Renal pelvis (tissue), 12 donors: ENCODE measurements at places on chromosomes 4 and X.
A peak's percentile ranks its signal among the peaks of the same experiment; 100 is the strongest.

DNA sequence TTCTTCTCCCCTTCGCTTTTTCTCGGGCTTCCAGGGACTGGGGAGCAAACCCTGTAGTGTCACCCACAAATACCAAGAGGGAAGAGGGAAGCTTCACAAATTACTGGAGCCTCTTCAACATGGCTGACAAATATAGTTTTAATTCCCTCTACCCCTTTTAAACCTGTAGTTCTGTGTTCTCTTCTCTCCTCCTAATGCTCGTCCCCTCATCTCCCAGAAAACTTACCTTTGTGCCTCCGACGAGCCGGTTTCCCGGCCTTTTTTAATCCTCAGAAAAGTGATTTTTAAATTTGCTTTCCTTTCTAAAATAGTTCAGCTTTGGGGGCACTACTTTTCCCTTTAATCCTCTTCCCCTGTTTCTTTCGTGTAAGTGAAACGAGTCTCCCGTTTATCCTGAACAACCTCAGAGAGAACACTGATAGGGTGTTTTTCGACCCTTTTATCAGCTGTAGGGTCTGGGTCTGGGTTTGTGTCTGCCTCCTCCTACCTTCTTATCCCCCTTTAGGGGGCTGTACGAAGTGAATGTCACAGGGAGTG lies 408 bp downstream of the TET2 start:
- no peak for DNase-seq

DNA sequence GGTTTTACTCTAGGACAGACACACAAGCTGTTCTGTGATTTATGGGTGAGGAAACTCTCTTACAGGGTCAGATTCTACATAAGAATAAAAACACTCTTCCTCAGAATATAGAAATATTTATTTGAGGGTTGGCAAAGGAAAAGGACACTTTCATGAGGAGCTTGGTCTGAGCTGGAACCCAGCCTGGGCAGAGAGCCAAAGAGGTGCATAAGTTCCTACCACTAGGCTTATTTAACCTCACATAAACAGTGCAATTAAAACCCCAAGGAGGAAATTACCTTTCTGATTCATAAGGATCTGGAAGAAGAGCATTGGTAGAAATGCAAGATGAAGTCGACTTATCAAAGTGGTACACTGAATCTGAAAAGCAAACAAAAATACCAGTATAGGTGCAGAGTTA lies 32.9 kb downstream of the SETD7 start:
- no peak for DNase-seq

- no peak for DNase-seq
Observed at GRCh38 chrX:1336948-1337779, 579 bp downstream of the IL3RA start.

- DNase-seq, result no peak
Observed at GRCh38 chrX:143664302-143664701, 28.4 kb upstream of the SLITRK4 start.

DNA sequence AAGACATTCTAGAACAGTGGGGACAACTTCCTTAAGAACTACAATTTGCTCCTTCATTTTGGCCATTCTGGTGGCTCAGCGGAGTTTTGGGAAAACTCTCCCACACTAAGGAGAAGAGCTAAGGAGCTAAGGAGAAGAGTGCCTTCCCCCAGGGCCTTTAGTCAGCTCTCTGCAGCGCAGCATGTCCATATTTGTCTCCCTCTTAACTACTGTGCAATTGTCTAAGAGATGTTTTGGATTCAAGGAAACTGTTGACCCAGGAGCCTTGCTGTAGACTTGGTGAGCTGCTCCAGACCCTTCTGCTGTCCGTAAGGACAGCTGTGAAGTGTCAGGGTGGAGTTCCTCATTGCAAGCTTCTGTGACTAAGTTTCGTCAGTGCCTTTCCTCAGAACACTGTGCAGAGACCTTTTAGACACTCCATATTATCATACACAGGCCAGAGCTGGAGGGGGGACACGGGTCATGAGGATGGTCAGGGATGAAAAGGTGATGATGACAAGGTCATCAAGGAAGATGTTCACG lies 179.0 kb downstream of the NHS start:
- no peak for DNase-seq

GRCh38 chrX:68762766-68763165 lies 66.1 kb upstream of the EFNB1 start:
- no peak for DNase-seq

DNA sequence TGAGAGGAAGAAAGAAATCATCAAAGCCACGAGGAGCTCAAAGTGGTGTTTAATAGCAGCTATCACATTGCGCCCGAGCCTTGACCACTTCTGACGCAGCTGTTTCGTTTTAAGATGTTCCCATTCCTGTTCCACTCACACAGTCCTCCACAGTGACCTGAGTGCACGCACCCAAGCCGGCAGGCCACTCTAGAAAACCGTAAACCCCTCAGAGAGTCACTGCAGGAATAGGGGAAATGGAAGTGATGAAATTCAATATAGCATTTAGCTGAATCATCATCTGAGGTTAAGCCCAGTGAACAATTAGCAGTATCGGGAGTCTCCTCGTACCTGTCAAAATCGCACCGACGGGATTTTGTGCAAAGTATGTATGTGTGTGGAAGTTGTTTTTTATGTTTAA lies 17.9 kb upstream of the HAND2 start:
- no peak for DNase-seq

DNA sequence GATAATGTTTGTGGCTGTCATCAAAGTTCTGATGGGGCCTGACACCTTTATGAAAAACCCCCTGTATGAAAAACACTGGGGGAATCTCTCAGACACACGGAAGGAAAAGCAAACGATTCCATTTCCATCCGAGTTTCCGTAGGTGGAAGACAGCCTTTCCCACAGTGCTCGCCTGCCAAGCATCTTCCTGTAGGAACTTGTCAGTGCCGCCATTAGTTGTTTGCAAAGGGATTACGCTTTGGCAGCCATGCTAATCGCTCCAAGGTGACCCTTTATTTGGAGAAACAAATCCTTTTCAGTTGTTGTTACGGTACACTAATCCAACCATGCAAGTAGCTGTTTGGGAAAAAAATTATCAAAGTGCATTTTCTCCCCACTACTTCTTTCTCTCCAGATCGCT lies 44.4 kb upstream of the STOX2 start:
- DNase-seq, result no peak

GRCh38 chr4:17769406-17770174 lies 11.8 kb downstream of the FAM184B start:
- DNase-seq, result no peak

- no peak for DNase-seq
Observed at GRCh38 chr4:124035364-124036041, 638.9 kb downstream of the SPRY1 start.

DNA sequence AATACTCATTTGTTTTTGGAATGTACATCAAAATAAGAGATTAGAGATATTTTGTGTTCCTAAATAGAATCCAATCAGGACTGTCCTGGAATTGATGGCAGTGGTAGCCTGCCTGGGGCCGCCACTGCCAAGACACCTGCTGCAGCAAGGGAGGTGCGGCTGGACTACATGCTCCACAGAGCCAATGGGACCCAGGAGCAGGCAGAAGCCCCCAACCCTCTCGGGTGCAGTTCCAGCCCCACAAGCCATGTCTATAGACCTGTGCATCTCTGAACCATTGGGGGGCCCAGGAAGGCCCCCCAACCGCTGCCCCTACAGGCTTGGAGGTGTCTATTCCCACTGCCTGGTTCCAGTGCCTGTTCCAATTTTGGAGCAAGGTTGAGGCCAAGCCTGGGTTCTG lies 1524.3 kb downstream of the PCDH18 start:
- DNase-seq, result no peak

DNA sequence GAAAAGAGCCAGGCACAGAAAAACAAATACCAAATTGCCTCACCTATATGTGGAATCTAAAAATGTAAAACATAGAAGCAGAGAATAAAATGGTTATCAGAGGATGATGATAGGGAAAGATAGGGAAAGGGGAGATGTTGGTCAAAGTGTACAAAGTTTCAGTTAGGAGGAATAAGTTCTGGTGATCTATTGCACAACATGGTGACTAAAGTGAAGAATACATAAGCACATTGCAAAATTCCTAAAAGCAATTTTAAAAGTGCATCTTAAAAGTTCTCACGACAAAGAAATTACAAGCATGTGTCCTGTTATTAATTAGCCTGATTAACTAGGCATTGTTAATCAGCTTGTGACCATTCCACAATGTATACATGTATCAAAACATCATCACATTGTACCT lies 136.0 kb downstream of the GABRG1 start:
- no peak for DNase-seq

- no peak for DNase-seq
Observed at GRCh38 chr4:124948976-124949597, 236.6 kb upstream of the ANKRD50 start.

- DNase-seq, result no peak
Observed at GRCh38 chr4:2765832-2766526, 9.8 kb upstream of the TNIP2 start.

DNA sequence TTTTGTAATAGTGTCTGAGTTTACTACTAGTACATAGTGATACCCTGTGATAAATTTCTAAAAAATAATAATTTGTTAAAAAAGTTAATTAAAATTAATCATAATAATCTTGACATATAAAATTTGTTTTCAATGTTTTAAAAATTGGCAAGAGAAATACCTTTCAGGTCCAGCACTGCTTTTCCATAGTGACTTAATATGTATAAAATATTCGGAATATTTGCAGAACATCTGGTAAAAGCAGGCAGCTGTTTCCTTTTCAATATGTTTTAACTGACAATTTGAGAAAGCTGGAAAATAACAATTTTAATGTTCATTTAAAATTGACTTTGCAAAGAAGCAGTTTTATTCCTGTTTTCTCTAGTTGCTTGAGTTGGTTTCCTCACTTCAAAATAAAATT lies 17.6 kb upstream of the GK2 start:
- no peak for DNase-seq

DNA sequence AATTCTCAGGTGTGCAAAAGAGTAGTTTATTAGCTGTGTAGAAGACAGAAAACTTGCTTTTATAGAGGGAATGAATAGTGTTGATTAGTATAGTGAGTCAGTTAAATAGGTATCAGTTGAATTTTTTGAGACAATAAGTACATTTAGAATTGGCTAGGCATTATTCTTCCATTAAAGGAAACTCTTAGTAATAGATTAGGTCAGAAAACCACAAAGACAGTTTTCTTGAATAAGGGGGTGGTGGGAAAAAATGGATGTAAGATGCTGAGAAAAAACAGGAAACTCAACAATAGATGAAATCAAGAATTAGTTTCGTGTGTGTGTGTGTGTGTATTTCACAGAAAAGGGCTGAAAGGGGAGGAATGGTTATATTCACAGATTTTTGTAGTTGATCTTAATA lies 16.8 kb downstream of the CD38 start:
- no peak for DNase-seq

DNA sequence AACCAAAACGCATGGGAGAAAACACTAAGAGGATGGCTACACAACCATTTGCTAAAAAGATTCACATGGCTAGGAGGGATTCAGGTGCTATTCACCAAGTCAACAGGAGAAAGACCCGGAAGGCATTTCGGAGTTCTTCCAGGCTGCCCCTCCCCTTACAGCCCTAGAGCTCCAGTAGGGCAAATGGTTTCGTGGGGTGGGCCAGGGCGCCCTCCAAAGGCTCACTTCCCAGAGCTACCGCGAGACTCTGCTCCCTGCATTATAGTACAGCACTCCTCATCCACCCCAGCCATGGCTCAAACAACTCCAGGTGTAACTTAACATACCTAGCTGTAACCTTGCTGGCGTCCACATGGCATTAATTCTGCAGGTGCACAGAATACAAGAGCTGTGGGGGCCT lies 179.7 kb downstream of the SLC39A8 start:
- no peak for DNase-seq

DNA sequence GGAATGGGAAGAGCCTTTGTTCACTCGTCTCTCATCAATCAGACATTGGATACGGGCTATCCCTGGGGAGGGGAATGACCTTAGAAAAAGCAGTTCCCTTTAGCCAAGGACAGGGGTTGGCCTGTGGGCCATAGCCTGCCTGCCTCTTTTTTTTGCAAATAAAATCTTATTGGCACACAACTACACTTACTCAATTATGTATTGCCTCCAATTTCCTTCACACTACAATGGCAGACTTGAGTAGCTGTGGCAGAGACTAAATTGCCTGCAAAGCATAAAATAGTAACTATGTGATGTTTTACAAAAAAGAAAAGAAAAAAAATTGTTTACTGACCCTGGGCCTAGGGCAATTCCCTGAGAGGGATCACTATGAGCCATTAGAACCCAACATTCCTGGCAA lies 23.4 kb downstream of the PPP1R2C start:
- no peak for DNase-seq

- no peak for DNase-seq
Observed at GRCh38 chrX:106284431-106285025, 116.4 kb downstream of the PWWP3B start.

- no peak for DNase-seq
Observed at GRCh38 chr4:63049726-63050125, 1359.5 kb downstream of the TECRL start.

DNA sequence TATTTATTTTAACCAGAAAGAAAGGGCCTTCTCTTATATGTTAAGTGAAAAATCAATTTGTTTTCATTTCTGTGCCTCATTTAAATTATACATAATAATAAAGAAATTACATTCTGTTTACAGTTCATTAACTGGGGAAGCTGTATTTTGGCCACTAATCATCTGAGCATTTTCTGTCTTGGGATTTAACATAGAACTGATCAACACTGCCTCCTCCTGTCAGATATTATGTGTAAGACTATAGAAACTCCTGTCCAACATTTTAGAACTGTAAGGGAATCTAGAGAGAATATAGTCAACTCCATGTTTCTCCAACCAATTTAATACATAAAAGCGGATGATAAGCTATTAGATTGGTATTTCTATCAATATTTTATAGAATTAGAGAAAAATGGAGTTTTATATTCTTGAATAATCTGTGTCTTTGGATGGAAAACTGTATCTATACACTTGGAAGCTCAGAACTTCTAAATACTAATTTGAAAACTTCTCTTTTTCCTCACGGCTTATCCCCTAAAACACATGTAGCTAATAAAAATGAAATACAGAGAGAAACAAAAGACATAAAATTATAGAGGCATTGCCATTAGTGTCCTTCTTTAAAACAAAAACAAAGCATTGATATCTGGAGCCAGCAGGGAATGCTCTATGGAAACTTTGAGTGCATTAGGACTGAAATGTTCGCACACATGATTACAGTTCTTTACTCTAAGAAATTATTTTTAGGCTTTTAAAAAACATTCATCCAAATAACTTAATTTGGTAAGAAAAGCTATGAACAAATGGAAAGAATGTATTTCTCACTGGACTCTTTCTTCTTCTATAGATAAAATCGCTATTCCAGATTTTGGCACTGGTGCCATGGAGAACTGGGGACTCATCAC lies 33.1 kb downstream of the ENPEP start:
- DNase-seq, result peak; percentile 56

DNA sequence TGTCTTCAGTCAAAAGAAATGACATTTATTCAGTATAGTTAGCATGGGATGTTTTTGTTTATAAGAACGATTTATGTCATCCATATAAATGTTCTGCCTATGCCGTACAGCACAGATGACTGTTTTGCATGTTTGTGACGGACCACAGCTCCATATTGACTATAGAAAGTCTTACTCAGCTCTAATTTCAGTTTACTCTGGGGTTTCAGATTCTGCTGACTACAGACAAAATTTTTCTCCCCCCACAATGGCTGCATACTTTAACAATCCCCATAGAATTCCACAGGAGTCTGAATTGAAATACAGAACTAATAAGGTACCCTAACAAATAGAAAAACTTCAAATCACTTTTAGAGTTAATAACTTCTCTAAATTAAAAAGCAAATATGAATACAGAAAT lies 191.0 kb downstream of the SCFD2 start:
- no peak for DNase-seq

GRCh38 chrX:139762400-139763183 lies 54.6 kb upstream of the MCF2 start:
- no peak for DNase-seq

- DNase-seq, result no peak
Observed at GRCh38 chr4:174628191-174628590, 105.9 kb upstream of the HPGD start.

- no peak for DNase-seq
Observed at GRCh38 chr4:152920768-152921167, 15.4 kb upstream of the FHDC1 start.
